ENCODE measurements at places on chromosomes 16 and 17. TPM values are rescaled to one million over a fixed set of nuclear protein-coding genes. Genes with fewer than 3 reads are reported as not detected.

DNA sequence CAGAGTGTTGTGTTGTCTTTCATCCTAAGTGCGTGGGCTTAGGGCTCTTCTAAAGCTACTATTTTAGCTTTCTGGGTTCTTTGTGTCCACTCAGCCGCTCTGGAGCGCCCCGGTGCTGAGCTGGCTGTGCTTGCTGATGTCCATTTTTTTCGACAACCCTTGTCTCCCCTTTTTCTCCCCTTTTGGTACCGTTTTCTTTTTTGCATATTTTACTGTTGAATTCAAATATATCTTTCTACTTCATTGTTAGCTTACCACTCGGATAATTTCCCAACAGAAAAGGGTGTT lies 1.2 kb downstream of the SRRM2 start:
- DNase-seq = no peak

DNA sequence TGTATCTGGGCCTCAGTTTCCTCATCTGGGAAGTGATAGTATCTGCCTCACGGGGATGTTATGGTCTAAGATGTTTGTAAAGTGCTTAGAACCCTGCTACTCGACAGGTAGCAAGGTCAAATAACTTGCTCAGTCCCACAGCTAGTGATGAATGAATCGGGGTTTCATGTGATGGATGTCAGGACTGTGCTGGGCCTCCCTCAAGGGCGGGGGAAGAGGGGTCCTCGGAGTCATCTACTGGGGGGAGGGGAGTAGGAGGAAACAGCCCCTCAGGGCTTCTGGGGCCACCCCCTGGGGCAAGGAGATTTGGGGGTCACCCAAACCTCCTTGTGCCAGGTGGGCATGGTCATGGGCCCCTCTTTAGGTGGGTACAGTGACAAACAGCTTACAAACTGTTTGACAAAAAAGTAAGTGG lies 732 bp downstream of the PNPO start:
- DNase-seq = no peak

DNA sequence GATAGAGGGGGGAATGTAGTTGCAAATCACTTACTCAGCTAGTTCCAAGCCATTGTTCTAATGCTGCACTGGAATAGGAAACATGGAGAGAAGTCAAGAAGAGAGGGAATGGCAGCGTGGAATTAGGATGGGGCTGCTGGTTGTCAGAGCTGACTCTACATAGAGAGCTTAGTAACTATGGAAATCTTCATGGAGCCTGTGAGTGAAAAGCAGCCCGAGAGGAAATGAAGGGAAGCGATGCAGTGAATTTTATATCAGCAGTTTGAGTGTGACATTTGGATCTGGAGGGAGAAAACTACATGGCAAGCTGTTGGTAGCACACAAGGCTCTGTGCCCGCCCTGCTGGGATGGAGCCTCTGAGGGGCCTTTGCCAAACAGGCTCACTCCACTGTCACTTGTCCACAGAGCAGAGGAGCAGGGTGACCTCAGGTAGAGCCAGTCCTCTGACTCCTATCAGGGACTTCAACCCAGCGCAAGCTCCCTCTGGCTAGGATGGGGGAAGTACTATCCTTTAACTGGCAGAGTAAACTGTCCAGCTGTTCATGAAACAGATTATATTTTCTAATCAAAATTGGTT lies 27.9 kb upstream of the PMFBP1 start:
- DNase-seq = no peak

CD300LF gene
- 0.36 TPM for total RNA-seq

CHMP6 gene
- total RNA-seq = 47.6 TPM

All from naive thymus-derived CD8-positive, alpha-beta T cell (primary cell).